ENCODE measurements at places on chromosomes 4 and X.

GRCh38 chr4:56271131-56271530, 116.2 kb downstream of the AASDH start:
- DNase-seq, result no peak

GRCh38 chr4:152990471-152991131, 54.5 kb downstream of the FHDC1 start:
- DNase-seq, result no peak

- no peak for DNase-seq
Observed at GRCh38 chr4:1559896-1560650, 124.0 kb downstream of the FAM53A start.

DNA sequence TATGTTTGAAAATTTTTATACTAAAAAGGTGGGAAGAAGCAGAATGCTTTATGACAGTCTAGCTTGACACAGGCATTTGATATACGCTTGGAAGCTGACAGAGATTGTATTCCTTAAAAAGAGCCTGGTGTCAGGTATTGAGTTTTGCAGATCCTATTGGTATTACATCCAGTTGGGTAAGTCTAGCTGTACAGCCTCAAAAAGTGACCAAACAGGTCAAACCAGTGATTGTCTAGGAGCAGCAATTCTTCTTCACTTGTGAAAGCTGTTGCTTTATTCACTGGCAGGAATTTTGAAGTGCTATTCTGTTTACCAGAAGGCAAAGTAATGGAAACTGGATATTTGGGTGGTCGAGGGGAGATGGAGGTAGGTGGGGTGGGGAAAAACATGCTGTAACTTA, 77.5 kb downstream of the UCHL1 start:
- DNase-seq, result no peak

GRCh38 chr4:25347971-25348370, 29.1 kb upstream of the ANAPC4 start:
- DNase-seq, result no peak

GRCh38 chrX:31266203-31267076, 194.6 kb upstream of the FTHL17 start:
- no peak for DNase-seq

DNA sequence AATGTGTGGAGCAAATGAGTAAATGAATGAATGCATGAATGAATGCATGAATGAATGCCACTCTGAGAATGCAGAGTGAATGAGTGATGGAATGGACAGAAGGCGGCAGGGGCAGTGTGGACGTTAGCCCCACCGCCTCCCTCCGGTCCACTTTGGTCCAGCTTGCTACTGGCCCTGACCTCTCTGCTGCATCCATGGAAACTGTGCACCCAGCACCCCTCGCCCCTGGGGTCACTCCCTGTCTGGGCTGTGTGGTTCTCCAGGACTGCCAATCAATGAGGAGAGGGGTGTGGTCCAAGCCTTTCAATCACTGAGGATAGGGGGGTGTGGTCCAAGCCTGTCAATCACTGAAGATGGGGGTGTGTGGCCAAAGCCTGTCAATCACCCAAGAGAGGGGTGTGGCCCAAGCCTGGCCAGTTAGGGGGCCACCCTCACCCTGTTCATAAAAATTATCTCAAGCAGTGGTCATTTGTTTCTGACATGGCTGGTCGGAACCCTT, 39.2 kb upstream of the ASMTL start:
- peak; percentile 82 for DNase-seq

DNA sequence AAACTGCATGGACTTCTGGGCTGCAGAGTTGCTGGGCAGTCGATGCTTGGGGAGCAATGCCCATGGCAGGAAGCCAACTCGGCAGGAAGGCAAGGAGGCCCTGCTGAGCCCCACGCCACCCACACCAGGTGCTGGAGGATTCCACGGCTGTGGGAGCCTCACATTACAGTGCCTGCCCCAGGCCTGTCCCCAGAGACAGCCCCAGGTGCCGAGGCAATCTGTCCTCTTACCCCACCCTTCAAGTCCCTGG, 53.9 kb downstream of the HMX1 start:
- DNase-seq, result no peak

DNA sequence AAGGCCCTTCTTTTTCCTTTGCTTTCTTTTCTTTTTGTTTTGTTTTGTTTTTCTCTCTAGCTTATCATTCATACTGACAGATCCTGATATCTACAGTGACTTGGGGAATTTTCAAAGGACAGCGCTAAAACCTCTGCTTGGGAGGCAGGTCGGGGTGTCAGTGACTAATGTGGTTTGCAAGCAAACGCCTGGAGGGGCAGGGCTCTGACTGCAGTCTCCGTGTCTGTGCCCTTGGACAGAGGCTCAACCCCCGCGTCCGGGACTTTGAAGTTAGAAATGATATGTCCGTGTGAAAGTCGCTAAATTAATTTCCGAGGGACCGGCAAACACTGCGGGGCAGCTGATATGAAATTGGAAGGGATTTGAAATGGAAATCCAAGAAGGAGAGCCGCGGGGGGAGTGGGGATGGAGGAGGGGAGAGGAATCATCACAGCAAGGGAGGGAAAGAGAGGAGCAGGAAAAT, 312.4 kb downstream of the DHRSX start:
- no peak for DNase-seq

- DNase-seq, result no peak
Observed at GRCh38 chr4:92236877-92237276, 66.9 kb upstream of the GRID2 start.
